ENCODE measurements at places on chromosomes 1 and 21.
A peak's percentile ranks its signal among the peaks of the same experiment; 100 is the strongest.

DNA sequence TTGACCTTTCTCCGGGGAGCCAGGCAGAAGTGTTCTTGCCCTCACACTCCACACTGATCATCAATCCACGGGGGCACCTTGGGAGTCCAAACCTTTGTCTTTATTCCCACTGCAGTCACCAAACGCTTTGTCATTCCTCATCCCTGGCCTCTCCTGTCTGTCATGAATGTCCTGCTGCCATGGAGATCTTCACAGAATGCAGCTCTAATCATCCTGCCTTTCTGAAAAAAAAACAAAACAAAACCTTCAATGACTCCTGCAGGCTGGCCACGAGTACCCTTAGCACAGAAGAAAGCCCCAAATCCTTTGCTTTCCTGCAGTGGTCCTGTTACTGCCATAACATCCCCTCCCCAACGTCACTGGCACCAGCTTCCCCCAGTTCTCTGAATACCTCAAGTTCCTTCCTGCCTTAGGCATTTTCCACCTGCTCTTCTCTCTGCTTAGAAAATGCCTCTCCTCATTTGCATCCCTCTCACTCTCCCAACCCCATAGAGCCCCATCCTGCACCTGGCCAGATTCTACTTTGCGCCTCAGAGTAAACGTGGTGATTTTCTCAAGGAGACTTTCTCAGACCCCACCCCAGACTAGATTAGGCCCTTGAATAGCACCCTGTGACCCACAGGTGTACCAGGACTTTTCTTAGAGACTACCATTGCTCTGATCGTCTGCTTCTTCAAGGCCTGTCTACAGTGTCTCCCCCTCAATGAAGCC, 131.2 kb downstream of the AK5 start:
- DNase-seq: no peak

GRCh38 chr21:43865540-43866259, 677 bp downstream of the AGPAT3 start:
- peak; percentile 22 for DNase-seq

GRCh38 chr1:119330466-119331189, 38.0 kb upstream of the HAO2 start:
- peak; percentile 44 for DNase-seq

GRCh38 chr1:184945029-184945428, 29.3 kb downstream of the NIBAN1 start:
- peak; percentile 25 for DNase-seq

DNA sequence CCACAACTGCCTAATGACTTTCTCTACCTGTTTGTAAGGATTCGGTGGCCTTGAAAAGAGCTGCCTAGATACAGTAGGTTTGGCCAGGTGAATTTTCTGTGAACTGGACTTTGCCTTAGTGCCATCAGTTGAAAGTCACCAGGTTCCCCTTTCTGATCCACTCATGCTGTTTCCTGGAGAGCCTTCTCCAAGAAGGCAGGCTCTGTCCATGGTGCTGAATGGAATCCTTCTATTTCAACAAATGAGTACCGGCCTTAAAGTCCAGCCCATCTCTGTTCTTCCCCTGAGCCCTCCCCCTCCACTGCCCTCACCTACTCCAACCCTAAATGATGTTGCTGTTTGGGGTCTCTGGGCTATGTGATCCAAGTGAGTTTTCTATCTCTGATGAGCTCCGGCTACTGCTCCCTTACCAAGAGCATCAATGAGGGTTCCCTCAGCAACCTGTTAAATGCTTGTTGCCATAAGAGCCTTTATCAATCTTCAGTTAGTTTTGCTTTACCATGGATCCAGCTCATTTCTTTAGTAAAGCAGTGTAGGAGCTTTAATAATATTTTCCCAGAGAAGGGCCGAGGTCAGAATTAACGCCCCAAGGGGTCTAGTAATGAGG, 500.4 kb downstream of the PTPRU start:
- peak; percentile 41 for DNase-seq

GRCh38 chr1:58939146-58939545, 155.3 kb upstream of the JUN start:
- DNase-seq: no peak

- DNase-seq: no peak
These were observed 793.2 kb downstream of the PLA2G4A start for GRCh38 chr1:187621951-187622350.

DNA sequence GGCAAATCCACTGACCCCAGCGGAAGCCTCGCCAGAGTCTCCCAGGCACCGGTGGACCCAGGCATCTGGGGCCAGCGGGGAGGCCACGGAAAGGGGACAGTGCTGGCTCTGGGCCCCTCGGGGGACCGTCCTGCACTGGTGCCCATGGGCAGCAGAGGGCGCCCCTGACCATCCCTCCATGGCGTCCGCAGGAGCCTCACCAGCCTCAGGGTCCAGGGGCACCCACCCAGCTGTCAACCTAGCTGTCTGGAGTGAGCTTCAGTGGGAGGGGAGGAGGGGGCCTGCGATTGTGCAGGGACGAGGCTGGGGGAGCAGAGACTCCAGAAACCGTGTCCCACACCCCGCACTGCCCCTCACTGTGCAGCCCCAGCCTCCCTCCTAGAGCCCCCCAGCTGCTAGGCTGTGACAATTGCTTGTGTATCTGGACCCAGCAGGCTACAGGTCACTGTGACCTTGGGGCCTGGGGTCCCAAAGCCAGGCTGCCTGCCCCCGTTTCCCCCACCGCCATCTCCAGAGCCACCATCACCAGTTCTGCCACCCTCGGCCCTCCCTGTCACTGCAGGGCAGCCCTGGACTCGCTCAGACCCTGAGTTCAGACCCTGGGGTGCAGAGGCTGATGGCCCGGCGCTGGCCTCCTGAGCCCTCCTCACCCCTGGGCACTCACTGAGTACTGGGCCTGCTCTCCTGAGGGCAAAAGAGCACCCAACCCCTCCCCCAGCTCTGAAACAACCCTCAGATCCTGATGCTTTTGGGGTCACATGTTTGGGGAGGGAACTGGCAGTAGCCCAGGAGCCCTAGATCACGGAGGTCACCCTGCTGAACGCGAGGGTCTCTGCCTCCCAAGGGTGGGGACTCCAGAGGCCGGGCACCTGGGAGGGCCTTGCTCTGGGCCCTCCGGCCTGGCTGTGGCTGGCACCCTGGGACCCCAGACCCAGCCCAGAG, 10.6 kb upstream of the COL6A1 start:
- no peak for DNase-seq

DNA sequence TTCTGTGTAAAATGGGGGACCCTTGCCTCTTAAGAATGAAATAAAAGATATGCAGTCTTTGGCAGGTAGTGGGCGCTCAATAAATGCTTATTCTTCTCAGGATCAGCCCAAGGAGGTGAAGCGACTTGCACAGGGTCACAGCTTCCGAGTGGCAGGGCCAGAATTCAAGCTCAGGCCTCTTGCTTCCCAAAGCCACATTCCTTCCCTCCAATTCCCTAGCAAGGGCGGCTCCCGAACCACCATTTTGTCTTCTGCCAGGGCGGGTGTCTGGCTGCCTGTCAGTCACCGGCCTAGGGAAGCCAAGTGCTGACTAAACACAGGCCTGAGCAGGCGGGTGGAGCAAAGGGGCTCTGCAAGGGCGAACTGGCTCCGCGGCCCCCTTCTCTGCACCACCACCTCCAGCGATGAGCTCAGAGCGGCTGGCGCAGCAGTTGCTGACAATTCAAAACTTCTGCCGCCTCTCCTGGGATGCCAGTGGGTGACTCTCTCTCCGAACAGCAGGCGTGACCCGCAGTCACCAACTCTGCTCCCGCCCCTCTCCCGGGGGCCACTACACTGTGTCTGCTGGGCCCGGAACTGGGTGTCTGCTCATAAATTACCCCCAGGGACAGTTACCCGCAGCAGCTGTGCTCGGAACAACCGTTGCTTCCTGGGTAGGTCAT, 10.8 kb downstream of the GPR3 start:
- peak; percentile 72 for DNase-seq

DNA sequence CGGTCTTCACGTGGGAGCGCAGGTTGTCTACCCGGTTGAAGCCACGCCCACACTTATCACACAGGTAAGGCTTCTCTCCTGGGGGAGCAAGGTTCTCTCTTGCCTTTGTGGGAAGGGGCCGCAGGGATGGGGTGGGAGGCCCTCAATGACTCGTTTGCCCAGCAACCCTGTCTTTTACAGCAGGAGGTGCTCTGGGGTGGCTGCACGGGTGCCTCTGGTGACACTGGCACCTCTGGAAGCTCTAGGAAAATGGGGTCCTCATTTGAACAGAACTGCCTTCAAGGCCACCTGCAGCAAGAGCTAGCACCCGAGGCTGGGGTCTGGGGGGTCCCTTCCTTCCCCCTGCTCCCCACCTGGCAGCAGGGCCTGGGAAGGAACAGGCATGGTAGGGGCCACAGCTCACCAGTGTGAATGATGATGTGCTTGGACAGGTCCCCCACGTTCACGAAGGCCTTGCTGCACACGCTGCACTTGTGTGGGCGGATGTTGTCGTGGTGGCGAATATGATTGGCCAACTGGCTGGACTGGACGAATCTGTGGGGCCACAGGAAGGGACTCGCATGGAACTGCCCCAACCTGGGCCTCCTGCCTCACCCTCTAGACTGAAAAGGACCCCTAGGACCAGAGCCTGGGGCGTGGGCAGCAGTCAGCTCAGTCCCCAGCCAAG, 33.1 kb downstream of the ZBTB17 start:
- no peak for DNase-seq

GRCh38 chr1:26750428-26750827, 37.3 kb upstream of the PIGV start:
- no peak for DNase-seq

GRCh38 chr21:46550116-46550941, 54.6 kb downstream of the S100B start:
- DNase-seq: no peak

- DNase-seq: no peak
These were observed 15.0 kb downstream of the IFNAR2 start for GRCh38 chr21:33244779-33245105.

DNA sequence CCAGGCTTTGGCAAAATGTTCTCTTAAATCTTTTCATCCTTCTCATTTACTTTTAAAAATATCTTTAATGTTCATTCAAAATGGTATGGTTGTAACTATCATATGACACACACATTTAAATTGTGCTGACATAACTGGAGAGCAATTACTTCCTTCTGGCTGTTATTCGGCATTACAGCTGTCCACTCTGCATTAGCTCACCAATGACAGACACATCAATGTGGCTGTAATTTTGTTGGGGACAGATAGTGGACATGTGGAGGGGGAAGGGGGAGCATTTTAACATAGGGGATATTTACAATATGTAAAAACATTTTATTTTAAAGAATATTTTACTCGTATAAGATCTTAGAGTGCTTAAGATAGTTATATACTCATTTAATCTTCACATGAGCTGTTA, 319.8 kb downstream of the HMCN1 start:
- no peak for DNase-seq
